ENCODE measurements at places on chromosomes 7 and 10.

DNA sequence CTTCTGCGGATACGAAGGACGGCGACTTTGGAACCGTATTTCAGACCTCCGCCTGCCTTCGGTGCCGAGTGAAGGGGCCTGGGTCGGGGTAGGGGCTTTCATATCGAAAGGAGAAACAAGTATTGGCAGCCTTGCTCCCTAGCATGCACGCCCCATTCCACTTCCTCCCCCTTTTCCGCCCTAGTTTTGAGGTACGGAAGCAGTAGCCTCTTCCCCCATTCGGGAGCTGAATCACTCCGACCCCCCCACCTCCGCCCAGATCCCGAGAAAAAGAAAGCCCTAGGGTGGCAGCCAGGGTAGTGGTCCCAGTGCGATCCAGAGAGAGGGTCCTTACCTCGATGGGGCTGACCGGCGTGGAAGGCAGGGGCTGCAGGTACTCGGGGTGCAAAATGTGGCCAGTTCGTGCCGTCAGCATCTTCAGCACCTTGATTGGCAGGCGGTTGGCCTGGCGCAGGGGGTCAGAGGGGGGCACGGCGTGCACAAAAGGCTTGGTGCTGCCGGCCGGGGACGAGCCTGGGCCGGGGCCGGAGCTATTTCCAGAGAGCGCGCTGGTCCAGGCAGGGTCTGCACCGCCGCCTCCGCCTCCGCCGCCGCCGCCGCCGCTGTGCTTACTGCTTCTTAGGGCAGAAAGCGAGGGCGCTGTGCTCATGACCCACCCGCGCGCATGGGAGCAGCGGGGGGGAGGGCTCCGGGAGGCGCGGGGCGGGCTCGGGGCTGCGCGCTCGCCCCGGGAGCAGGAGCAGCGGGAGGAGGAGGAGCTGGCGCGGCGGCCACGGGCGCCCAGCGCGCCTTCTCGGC, 594 bp downstream of the ZNF503 start:
- no peak for DNase-seq

GRCh38 chr10:52993109-52993508, 220.5 kb upstream of the MBL2 start:
- no peak for DNase-seq

GRCh38 chr7:74284781-74285259, 4.4 kb upstream of the CLIP2 start:
- no peak for DNase-seq

DNA sequence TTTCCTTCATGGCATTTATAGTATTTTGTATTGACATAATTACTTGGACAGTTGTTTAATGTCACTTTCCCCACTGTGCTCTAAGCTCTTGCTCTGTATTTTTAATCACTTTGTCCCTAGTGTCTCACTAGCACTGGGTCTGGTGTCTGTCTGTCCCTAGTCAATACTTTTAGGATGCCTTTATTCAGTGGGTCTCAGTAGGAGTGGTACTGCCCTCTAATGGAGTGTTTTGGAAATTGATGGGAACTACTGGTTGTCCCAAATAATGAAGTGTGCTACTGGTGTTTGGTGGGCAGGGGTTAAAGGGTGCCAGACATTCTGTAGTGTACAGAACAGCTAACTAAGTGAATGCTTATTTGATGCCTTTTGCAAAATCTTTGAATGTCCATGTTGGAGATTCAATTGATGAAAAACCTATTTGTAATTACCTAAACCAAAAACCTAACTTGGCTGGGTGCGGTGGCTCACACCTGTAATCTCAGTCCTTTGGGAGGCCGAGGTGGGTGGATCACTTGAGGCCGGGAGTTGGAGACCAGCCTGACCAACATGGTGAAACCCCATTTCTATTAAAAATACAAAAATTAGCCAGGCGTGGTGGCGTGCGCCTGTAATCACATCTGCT, 33.3 kb downstream of the CDK14 start:
- DNase-seq = peak; percentile 43

GRCh38 chr7:39458061-39458745, 108.0 kb upstream of the YAE1 start:
- no peak for DNase-seq

- peak; percentile 34 for DNase-seq
These were observed 398.8 kb upstream of the KLF6 start for GRCh38 chr10:4183761-4184261.

- no peak for DNase-seq
These were observed 165.5 kb downstream of the FAM107B start for GRCh38 chr10:14609178-14609577.

GRCh38 chr10:33483816-33484190, 149.3 kb upstream of the NRP1 start:
- no peak for DNase-seq

- DNase-seq = peak; percentile 30
These were observed 76.1 kb upstream of the CPXM2 start for GRCh38 chr10:123967626-123968243.

- DNase-seq = no peak
These were observed 6.8 kb upstream of the GJD4 start for GRCh38 chr10:35598379-35598778.

DNA sequence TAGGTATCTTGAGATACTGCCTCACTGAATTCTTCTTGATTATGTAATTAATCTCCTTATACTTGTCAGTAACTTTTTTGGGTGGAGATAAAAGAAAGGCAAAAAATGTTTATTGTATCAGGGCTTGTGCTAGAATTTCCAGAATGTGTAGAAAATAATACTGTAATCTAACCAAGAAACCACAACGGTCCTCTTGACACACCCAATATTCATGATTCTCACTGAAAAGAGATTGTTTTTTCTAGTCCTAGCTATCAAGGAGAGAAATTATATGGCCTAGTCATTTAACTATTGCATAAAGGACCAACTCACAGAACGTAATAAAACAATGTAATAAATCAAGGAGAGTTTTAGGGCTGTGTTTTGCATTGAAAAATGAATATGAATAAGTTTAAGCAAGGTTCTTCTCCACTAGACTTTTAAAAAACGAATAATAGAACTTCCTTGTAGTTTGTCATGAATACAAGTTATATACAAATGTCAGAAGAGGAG, 80.0 kb upstream of the STEAP4 start:
- no peak for DNase-seq

GRCh38 chr7:83957333-83957732, 237.3 kb downstream of the SEMA3A start:
- DNase-seq = no peak

- DNase-seq = no peak
These were observed 19.8 kb upstream of the CLDN12 start for GRCh38 chr7:90383422-90383821.

- DNase-seq = no peak
These were observed 228.3 kb upstream of the TEX47 start for GRCh38 chr7:89023877-89024276.

- DNase-seq = no peak
These were observed 52.2 kb downstream of the R3HCC1L start for GRCh38 chr10:98186681-98187080.

DNA sequence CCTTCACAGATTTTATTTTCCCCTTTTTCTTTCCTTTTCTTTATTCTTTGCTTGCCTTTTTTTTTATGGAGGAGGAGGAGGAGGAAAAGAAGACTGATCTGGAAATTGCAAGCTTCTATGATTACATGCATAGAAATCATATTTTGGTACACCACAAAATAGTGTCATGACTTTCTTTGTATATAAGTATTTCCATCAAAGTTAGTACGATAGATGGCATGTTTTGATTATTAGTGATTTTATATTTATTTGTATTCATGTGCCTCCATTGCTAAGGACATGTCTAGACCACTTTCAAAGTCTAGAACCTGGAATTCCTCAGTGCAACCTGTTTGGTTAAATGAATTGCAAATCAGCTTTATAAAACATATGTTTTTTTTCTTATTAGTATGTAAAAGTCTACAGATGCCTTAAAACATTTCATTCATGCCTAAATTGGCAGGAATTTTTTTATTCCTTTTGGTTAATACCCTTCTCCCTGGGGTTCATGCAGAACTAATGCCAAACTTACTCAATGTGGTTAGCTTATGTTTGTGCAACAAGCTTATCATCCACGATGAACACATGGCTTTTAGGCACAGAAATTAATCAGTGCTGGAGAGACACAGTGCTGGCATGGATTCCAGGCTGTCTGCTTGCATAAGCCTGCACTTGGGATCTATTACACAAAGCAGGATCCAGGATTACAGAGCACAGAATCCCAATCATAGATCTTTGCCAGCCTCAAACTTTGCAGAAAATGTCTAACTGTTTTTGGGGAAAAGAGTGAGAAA, 213.1 kb downstream of the CHRM2 start:
- peak; percentile 96 for DNase-seq

- DNase-seq = no peak
These were observed 121.2 kb upstream of the NPVF start for GRCh38 chr7:25349283-25350017.

DNA sequence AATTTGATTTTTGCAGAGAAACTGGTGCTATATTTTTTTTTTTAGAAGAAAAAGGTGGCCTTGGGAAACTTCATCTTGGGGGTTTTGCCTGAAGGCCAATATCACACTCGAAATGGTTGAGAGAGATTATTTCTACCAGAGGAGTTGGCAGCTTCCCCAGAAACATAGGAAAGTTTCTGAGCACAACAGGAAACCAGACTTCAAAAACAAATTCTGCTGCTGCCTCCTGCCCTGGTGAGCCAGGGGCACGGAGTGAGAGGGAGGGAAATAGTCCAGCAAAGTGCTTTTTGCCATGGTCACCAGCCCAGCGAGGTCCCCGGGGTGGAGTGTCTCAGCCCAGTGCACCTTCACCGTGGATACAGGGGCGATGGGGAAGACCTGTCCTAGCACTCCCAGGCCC, 61.1 kb downstream of the FOXI2 start:
- no peak for DNase-seq

GRCh38 chr7:94449151-94449725, 54.5 kb downstream of the COL1A2 start:
- no peak for DNase-seq

DNA sequence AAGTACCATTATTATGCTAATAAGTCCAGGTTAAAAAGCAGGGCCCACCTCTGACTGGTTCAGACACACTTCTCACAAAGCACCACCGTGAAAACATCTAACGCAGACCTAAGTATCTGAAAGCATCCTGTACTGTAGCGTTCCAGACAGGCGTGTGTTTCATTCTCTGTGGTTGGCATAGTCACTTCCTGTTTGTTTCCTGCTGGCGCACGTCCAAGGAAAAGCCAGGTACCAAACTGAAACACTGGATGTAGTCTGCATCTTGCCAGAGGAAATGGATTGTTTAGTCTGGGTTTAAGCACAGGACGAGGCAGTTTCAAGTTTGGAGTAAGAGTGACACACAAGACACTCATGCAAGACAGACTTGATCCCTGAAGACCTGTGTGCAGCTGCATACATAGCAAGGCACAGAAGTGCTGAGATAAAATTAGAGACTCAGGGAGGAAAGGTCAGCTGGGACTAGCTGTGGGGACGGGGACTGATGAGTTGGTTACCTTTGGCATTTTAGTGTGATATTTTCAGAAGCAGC, 23.3 kb downstream of the BPGM start:
- DNase-seq = no peak

- DNase-seq = no peak
These were observed 110.0 kb downstream of the HGF start for GRCh38 chr7:81659697-81660395.

GRCh38 chr7:1611708-1612241, 41.9 kb upstream of the PSMG3 start:
- DNase-seq = peak; percentile 62

- DNase-seq = no peak
These were observed 4.6 kb downstream of the TRPV6 start for GRCh38 chr7:142880876-142881505.

GRCh38 chr7:139889186-139889871, 60.3 kb downstream of the TBXAS1 start:
- DNase-seq = peak; percentile 31

DNA sequence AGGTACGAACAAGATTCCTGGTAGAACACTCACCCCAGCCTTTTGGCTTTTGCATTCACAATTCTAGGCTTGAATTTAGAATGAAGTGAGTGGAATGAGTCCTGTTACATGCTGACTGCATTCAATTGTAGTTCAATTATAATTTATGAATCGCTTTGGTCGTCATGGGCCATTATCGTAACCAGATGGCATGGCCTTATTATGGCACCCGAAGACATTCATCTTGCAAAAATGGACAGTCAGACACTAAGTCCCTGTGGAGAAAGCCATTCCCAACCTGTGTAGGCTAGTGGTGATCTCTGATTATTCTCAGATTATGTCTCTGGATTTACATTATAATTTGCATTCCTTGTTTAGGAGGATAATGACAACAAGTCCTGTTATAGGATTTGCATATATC, 292.4 kb upstream of the NPSR1 start:
- no peak for DNase-seq

GRCh38 chr7:156423876-156424275, 216.7 kb upstream of the RNF32 start:
- DNase-seq = no peak

DNA sequence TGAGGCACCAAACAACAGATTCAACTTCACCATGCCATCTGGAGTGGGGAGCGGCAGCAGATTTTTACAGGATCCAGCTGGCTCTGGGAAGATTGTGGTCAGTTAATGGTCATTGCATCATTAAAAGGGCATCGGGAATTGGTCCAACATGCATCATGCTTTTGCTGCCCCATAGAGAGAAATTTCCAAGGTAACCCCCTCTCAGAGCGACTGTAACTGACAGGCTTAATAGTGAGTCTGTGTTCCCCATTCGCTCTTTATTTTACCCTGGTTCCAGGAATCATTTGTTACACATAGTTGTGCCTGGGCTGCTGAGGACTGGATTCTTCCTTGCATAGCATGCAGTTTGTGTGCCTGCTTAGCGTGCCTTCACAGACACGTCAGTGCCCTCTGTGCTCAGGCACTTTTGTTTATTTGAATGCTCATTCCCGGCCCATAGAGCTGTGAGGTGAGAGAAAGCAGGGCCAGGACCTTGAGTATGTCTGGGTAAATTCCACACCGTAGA, 49.9 kb downstream of the CDHR3 start:
- peak; percentile 64 for DNase-seq

DNA sequence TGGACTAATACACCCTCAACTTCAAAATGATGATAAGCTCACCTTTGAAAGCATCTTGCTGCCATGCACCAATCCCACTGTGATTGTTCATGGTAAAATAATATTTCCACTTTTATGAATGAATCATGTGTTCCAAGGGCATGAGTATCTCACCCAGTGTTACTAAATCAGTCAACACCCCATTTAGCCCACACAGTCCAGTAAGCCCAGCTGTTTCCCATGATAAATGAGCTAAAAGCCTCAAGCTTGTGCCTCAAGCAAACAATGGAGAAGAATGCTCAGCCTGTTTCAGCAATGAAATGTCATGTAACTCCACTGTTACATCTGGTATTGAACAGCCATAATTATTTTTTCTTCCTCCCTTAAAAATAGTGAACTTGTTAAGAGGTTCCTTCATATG, 442.5 kb downstream of the XPNPEP1 start:
- no peak for DNase-seq

GRCh38 chr10:75709245-75709644, 277.8 kb downstream of the LRMDA start:
- no peak for DNase-seq

- no peak for DNase-seq
These were observed 248.2 kb downstream of the SKAP2 start for GRCh38 chr7:26616235-26616634.

- DNase-seq = no peak
These were observed 21.7 kb upstream of the FKBP9 start for GRCh38 chr7:32935558-32935957.

GRCh38 chr10:132654121-132654571, 116.6 kb downstream of the INPP5A start:
- DNase-seq = no peak

Data from stromal cell of bone marrow (primary cell).